ENCODE measurements at places on chromosomes 11 and 22.

DNA sequence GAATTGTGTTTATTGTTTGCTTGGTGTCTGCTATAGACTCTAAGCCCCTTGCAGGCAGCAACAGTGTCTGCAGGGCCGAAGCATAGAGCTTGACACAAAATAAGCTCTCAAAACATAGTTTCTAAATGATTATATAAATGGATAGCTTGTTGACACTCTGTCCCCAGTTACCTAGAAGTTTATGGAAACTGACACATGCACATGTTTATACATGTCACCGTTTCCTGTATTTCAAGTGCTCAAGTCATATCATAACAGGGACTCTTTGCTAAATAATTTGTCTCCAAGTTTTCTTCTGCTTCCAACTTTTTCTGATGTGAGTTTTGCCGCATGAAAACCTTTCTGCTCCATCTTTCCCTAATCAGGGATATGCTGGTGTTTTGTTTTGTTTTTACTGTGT is 3.7 kb upstream of the OR6X1 start:
- DNase-seq = no peak

- peak; percentile 2 for DNase-seq
Observed at GRCh38 chr11:129695571-129696308, 119.9 kb upstream of the TMEM45B start.

DNA sequence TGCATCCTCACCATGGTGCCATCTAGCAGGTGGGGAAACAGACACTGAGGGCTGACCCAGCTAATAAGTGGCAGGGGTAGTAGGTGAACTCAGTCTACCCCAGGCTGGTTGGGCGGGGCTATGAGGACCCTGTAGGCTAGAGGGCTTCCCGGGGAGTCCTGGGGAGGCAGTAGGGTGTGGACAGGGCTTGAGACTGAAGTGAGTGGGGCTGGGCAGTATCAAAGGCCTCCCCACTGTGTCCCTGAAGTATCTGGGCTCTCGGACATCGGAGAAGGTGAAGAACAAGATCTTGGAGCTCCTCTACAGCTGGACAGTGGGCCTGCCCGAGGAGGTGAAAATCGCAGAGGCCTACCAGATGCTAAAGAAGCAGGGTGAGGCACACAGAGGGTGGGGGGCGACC is 11.4 kb downstream of the GGA1 start:
- no peak for DNase-seq

DNA sequence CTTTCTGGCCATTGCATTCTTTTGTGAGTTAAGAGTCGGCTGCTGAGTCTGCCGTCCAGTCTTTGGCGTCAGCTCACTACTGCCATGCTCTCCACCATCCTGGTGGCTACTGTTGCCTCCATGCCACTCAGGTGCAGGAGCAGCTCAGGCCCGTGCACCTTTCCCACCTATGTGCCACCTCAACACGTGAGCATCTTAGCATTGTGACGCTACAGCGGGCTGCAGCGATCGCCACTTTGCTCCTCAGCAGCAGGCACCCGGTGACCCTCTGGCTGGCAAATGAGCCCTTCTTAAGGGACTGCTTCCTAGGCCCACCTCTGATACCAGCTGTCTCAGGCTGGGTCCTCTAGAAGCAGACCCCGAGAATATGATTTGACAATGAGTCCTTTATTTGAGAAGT is 11.5 kb upstream of the KMT5B start:
- DNase-seq = no peak

GRCh38 chr11:34653031-34653430 is 32.1 kb downstream of the EHF start:
- DNase-seq = no peak

DNA sequence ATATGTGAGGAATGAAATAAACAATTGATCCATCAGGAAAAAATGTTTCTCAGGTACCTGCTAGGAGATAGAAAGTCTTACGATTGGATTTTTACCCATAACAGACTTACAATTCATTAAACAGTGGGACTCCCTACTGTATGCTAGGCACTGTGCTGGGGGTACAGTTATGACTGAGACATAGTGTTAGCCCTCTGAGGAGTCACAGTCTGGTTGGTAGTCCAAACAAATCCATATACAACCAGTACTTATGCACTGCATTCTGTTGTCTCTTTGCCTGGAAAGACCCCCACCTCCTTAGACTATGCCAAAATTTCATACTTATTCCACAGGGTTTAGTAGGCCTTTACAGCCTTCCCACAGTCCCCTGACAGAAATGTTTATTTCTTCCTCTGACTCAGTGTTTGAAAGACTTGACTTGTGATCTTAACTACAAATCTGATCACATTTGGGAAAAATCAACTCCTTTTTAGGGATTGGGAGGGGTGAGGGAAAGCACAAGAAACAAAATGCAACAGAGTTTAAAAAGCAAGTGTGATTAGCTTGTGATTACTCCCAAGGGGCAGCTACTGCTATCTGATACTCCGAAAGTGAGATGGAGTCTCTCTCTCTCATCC is 69.4 kb upstream of the HORMAD2 start:
- DNase-seq = no peak

DNA sequence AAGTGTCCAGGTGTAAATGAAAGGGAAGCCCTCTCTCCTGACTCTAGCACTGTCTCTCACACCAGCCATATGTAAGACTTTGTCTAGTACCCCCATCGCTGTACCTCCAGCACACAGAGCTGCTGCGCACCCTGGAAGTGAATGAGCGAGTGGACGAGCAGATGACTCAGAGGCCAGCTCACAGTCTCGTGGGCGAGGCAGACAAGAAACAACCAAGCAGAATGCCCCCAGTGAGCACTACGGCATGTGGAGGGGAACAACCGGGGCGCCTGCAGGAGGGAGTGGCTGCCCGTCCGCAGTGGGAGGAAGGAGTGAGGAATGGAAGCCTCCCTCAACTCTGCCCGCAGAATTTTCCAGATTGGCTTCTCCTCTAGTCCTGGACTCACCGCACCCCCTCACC is 46.4 kb downstream of the MCM5 start:
- no peak for DNase-seq

- DNase-seq = no peak
Observed at GRCh38 chr22:49198705-49199084, 629.0 kb downstream of the BRD1 start.

- DNase-seq = no peak
Observed at GRCh38 chr11:76139314-76139713, 67.0 kb downstream of the WNT11 start.

GRCh38 chr11:118908901-118909618 is 16.7 kb downstream of the BCL9L start:
- DNase-seq = peak; percentile 77

GRCh38 chr22:32623943-32624342 is 149.3 kb downstream of the FBXO7 start:
- no peak for DNase-seq

DNA sequence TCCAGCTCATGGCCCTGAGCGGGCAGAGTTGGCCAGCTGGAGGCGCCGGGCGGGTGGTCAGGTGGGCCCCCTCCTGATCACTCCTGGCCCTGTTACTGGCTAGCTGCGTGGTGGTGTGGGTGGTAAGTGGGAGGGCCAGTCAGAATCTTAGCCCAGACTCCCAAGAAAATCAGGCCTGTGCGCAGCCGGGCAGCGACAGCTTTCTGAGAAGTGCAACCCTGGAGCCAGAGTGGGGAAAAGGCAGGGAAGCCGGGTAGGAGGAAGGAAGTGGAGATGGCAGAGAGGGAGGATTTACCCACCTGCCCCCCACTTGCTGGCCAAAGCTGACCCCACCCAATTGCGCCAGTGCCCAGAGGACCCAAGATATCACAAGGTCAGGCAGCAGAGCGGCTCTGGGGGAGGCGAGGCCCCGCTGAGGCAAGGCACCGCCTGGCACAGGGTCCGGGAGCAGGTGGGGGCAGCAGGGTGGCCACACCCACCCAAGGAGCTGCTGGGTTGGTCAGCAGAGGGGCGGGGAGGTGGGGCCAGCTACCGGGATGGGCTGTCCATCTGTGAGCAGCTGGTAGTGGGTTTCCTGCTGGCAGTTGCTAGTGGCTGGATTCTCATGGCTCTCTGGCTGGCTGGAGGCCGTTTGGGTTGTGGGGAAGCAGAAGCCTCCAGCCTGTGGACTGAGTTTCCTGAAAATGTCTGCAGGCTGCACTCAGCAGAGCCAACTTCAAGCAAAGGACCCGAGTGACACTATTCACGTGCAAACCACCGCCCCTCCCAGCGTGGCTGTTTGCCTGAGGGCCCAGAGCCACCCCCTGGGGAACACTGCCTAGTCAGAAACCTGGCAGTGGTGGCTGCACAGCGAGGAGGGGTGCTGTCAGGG is 196.4 kb downstream of the IGLL1 start:
- peak; percentile 36 for DNase-seq

- DNase-seq = no peak
Observed at GRCh38 chr11:99522467-99523173, 501.9 kb downstream of the CNTN5 start.

DNA sequence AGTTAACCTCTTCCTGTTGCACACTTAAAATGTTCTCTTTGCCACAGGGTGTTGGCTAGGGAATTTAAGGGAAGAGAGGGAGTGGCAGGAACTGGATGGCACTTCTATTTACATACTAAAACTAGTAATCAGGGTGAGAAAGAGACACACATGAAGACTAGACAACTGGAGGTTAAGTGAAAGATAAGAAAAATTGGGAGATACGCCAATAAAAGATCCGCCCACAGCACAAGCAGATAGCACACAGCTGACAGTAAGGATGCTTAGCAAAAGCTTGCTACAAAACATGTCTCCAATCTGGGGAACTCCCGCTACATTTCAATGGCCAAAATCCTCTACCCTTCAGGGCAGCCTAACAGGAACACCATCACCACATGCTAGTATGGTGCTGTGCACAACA is 12.8 kb downstream of the CPSF7 start:
- DNase-seq = no peak

DNA sequence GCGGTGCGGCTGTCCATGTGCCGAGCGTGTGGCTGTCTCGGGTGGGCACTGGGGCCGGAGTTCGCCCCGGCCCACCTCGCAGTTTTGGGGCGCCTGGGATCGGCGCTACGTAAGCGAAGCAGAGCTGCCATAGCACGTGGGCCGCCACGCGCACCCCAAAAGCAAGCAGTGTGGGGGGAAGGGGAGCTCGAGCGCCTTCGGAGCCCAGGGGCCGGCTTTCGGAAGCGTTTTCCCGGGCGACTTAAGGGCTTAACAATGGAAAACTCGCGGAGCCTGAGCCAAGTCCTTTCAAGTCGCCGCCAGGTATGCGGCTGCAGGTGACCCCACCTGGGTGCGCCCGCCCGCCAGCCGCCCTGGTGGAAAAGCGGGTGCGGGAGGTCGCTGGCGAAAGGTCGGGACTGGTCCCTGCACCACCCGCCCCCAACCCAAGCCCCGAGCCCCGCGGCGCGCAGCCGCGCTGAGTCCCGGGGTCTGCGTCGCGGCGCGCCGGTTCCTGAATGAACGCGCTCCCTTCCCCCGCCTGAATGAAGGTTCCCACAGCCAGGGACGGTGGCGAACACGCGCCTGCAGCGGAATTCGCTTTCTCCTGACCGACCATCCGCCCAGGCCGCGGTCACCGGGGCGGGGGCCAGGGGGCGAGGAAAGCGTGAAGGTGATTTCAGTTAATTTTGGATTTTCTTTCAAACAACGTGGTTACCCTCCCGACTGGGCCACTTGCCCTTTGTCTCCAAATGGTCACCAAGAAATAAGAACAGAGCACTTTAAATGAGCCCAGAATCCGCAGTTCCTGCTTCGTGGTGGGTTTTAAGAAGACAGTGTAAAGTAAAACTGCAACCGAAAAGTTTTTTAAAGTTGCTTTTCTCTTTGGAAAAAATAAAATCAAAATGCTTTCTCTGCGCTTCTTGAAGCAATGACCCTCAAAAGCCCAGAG is 2.8 kb upstream of the CCND1 start:
- no peak for DNase-seq

- peak; percentile 85 for DNase-seq
Observed at GRCh38 chr22:17171153-17172028, 12.3 kb upstream of the HDHD5 start.

GRCh38 chr22:26883393-26883792 is 226.0 kb downstream of the MIAT start:
- DNase-seq = no peak

GRCh38 chr22:33354928-33355327 is 296.7 kb upstream of the SYN3 start:
- DNase-seq = no peak

DNA sequence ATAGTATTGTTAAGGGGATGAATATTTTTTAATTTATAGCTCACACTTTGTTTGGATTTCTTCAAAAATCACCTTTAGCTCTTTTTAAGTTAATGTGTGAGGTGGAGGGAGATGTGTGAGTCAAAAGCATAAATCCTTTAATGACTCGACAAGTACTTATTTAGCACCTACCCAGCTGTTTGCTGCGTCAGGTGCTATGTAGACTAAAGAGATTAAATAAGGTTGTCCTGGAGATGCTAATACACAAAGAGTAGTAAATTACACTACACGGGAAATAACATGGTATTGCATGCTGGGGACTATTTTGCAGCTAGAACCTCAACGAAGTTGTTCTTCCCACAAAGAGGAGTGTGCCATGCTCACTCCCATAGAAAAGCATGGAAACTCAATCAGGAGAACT is 583.3 kb upstream of the TENM4 start:
- DNase-seq = no peak

DNA sequence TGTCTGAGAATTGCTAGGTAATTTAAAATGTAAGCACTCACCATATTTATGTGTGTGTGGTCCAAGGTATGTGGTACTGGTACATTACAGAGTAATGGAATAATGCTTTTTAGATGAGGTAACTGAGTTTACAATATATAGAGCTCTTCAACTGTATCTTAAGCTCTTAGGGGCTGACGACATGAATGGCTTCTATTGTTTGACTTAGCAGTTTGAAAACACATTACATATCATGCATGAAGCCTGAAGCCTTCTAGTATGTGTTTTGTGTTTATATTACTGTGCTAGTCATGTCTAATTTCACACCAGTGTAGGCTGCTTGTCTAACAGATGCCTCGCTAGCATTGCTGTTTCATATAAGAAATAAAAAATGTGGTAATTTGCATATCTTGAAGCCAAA is 37.2 kb downstream of the GAS2 start:
- DNase-seq = peak; percentile 52

DNA sequence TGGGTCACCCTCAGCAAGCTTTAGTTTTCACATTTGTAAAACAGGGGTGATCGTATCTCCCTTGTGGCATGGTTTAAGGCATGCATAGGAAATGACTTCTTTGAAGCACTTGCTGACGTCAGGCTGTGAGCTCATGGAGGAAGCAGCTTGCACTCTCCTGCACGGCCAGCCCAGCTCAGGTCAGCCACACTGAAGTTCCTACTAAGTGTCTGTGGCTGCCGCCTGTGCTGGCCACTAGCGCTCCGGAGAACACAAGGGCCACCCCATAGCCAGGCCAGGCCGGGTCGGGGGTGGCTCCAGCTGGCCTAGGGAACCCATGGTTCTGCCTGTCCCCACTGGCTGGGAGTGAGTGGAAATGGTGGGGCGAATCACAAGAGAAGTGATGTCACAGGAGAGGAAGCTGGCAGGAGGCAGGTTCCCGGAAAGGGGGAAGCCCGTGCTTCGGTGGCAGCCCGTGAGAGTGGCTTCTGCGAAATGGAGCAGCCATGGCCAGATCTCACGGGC is 28.2 kb downstream of the KCTD17 start:
- DNase-seq = no peak

GRCh38 chr11:91768783-91769182 is 455.8 kb upstream of the FAT3 start:
- DNase-seq = no peak

GRCh38 chr22:36760786-36761185 is 15.1 kb downstream of the IFT27 start:
- DNase-seq = peak; percentile 60

- no peak for DNase-seq
Observed at GRCh38 chr22:37420686-37421467, 6.4 kb downstream of the ELFN2 start.

- no peak for DNase-seq
Observed at GRCh38 chr11:73969991-73970800, 12.4 kb downstream of the UCP2 start.

- no peak for DNase-seq
Observed at GRCh38 chr22:23142546-23143105, 836 bp upstream of the RSPH14 start.
